ENCODE measurements at places on chromosomes 7 and 10.

DNA sequence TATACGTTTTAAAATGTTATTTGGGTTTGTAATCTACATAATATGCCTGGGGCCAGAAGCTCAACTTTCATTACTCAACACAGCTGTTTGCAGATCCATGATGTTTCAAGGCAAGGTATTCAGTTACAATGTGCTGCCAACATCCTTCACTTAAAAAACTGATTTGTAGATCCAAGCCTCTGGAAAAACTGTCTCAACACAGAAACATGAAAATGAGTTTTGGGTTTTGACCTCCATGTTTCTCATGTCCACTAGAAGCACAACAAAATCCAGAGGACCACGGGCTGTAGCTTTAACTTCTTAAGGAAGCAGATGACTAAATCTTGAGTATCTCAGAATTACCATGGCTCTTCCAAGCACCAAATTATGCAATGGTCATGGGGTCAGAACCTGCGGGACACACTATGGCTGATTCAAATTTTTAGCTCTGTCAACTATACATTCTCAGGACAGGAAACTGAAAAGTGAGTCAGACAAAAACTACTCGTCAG, 247.1 kb upstream of the GRB10 start:
- no peak for DNase-seq

- no peak for DNase-seq
These were observed at the start of gene CTBP2 for GRCh38 chr10:125159932-125160855. Gene CTBP2 (minus strand): TSS chr10:125160563.

DNA sequence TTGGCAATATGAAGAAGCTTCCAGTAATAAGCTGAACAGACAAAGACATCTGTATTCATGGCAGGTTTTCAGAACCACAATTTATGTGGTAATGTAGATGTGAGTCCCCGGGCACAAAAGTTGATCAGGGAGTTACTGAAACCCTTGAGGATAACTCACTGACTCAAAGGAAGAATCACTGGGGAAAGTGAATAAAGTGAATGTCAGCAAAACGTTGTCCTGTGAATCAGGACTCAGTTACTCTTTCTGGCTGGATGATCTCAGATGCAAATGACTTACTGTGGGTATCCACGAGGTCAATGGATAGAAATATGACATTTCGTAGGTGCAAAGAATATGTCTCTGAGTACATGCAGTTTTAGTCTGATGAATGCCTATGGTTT, 172.8 kb upstream of the CTBP2 start:
- no peak for DNase-seq

DNA sequence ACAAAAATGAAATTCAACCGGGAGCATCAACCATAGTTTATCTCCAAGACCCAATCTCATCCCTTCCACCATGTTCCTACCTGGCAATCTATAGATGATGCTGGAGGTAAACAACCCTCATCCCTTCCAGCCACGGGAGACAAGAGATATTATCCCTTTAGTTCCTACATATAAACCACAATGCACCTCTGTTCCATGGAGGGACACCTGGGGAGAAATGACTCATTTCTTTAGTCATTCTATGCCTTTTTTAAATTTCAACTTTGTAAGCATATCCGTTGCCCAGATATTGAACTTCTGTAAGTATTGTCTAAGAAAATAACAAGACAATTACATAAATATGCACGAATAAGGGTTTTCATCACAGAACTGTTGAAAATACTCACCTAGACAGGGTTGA, 15.5 kb upstream of the SFMBT2 start:
- DNase-seq = no peak

- no peak for DNase-seq
These were observed 43.7 kb downstream of the GNA12 start for GRCh38 chr7:2800220-2800930.

GRCh38 chr7:2036786-2037185, 196.0 kb downstream of the MAD1L1 start:
- DNase-seq = no peak

GRCh38 chr7:42834676-42835075, 77.2 kb downstream of the C7orf25 start:
- DNase-seq = no peak

- no peak for DNase-seq
These were observed 68.2 kb downstream of the CLEC2L start for GRCh38 chr7:139591550-139592195.

GRCh38 chr10:71031603-71032002, 143.2 kb upstream of the PCBD1 start:
- DNase-seq = no peak

GRCh38 chr10:125515571-125515970, 167.4 kb downstream of the TEX36 start:
- DNase-seq = no peak

DNA sequence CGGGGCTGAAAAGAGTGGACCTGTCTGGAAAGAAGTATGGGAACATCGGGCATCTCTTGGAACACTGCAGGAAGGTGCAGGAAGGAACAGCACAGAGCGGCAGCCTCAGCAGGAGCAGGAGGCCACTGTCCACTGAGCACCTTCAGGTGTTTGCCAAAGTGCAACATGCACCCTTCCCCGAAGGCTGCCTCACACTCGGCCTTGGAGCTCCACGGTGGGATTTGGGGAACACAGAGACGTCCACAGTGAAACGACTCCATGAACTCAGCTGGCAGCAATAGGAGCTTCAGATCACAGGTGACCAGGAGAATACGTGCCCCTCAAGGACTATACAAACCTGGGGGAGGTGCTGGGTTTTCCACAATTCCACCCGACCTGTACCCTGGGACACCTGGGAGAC, 140.3 kb upstream of the RET start:
- DNase-seq = no peak

Measured in activated CD4-positive, alpha-beta T cell treated with anti-CD3 and anti-CD28 coated beads, Interleukin-2, amount 50 U/mL, for 24 hours (primary cell).